Stimulated activated CD4-positive, alpha-beta T cell treated with anti-CD3 and anti-CD28 coated beads, Interleukin-1b, Interleukin-23, amount 100 ng/mL, for 4 hours (primary cell): ENCODE measurements at places on chromosomes 13 and 19.
A peak's percentile ranks its signal among the peaks of the same experiment; 100 is the strongest.

GRCh38 chr19:43534816-43535761, 2.1 kb downstream of the ZNF575 start:
- DNase-seq: peak; percentile 28

GRCh38 chr19:8305798-8306197, 2.4 kb downstream of the CD320 start:
- DNase-seq: no peak

GRCh38 chr19:45729800-45730290, 851 bp downstream of the FBXO46 start:
- DNase-seq: no peak

DNA sequence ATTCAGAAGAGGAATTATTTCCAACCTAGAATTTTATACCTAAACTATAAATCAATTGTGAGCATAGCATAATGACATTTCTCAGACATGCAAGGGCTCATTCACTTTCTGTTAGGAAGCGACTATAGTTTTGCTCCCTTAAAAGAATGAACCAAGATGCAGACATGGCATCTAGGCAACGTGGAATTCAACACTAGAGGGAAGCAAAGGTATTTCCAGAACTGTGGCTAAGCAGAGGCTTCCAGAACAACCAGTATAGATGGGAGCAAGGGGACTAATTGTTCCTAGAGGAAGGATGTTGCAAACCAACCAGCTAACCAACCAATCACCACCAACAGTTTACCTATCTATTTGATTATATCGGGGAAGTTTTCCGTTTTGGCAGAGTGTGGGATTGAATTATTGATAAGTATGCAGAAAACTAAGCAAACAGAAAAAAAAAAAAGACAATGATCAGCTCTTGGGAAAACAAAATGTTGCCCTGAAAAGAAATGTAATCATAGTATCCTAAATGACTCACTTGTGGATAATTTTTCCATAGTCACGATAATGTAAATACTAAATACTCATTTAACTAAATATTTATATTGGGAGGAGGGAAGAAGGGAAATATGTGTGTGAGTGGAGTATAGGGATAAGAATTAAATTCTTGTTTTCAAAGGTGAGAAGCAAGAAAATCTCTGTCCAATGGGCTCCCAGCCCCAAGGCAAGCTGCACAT, 21.1 kb downstream of the ARL11 start:
- DNase-seq: no peak

GRCh38 chr13:36850790-36851438, 31.9 kb downstream of the RFXAP start:
- DNase-seq: no peak

DNA sequence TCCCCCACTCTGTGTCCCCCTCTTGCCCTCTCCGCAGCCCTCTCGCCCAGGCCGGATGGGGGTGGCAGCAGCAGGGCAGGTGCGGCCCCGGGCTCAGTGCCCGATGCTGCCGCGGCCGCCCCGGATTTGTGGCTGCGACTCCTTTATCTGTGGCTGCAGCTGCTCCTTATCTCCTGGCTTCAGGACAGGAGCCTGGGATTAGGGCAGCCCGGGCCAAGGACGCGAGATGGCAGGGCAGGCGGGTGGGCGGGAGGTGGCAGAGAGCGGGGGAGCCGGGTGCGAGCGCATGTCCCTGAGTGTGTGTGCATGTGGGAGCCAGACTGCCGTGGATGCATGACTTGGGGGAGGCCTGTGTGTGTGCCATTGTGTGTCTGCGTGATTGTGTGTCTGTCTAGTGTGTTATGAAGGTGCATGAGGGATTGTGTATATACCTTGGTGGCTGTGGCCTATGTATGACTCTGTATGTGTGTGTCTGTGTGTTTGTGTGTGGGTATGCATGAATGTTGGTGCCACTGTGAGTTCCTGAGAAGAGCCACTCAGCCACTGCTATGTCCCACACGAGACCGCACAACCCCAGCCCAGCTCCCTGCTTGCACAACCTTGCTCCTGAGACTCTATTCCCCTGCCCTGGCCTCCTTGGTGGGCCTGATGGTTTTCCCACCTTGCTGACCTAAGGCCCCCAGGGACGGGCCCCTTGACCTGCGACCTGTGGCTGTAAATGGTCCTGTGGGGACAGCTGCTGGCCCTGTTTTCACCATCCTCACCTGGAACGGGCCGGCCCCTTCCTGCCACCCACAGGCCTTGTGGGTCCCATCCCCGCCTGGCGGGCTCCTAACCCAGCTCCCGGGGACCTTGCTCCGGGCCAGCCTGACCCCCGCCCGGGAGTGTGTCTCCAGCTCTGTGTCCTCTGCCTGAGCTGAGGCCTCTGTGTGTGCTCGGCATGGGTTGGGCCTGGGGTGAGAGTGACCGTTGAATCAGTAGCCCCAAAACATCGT, 5.3 kb upstream of the NRTN start:
- no peak for DNase-seq

- DNase-seq: no peak
Measured at GRCh38 chr13:55062662-55063061, 2034.0 kb downstream of the OLFM4 start.

GRCh38 chr19:16076958-16077611, 790 bp downstream of the TPM4 start:
- DNase-seq: no peak

DNA sequence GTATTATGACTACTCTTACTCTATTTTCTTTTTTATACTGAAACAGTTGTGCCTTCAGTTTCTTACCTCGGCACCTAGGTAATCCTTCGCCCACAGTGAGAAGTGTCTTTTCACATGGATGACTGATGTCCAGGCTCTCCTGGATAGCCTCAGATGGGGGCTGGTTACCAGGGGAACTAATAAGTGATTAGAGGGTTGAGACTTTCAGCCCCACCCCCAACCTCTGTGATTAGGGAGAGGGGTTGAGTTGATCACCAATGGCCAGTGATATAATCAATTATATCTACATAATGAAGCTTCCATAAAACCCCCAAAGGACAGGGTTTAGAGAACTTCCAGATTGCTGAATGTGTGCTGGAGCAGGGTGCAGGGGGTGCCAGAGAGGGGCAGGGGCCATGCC, 43.0 kb upstream of the GPR183 start:
- no peak for DNase-seq
